ENCODE measurements at places on chromosomes 7 and 10.
A peak's percentile ranks its signal among the peaks of the same experiment; 100 is the strongest.

DNA sequence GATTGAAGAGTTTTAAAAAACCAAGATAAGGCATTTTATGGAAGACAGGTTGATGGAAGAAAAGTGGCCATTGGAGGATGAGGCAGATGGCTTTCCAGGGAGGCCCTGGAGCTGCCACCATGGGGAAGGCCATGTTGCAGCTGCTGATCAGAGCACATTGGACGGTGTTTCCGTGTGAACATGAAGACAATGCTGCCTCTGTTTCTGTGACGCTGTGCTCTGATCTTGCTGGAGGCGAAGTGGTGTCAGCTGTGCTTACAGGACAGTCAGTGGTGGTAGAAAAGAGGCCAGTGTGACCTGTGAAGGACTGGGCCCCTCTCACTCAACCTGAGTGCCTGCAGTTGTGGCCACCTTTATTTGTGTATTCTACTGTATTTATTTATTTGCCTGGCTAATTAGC is 132.9 kb downstream of the FAM204A start:
- no peak for DNase-seq

GRCh38 chr7:55423891-55424290 is 58.8 kb downstream of the LANCL2 start:
- DNase-seq: no peak

DNA sequence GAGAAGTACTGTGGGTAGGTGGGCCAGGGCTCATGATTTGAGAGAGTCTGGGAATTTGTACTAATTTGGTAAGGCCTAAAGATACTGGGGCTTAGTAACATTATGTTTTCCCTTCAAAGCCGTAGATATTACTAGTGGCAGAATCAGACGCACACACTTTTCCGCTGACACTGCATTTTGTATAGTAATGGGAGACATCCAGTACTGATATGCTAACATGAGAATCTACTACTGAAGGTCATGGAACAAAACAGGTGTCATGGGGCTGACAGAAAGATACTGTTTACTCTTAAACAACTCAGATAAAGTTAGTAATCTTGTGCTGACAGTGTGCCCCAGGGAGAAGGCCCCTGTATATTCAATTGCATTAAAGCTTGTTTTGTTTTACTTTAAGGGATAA is 11.1 kb upstream of the GIMAP7 start:
- DNase-seq: no peak

GRCh38 chr10:68099736-68100135 is 9.6 kb upstream of the MYPN start:
- no peak for DNase-seq

- no peak for DNase-seq
Observed at GRCh38 chr10:44849936-44850335, 61.2 kb upstream of the TMEM72 start.

- no peak for DNase-seq
Observed at GRCh38 chr10:10538326-10538725, 479.3 kb upstream of the CELF2 start.

- DNase-seq: no peak
Observed at GRCh38 chr10:47285381-47286115, 14.4 kb upstream of the GDF10 start.

- no peak for DNase-seq
Observed at GRCh38 chr7:83640240-83640639, 8.7 kb downstream of the SEMA3E start.

GRCh38 chr10:89210794-89211425 is 3.8 kb upstream of the CH25H start:
- no peak for DNase-seq

- DNase-seq: no peak
Observed at GRCh38 chr10:72847681-72848080, 45.9 kb upstream of the OIT3 start.

DNA sequence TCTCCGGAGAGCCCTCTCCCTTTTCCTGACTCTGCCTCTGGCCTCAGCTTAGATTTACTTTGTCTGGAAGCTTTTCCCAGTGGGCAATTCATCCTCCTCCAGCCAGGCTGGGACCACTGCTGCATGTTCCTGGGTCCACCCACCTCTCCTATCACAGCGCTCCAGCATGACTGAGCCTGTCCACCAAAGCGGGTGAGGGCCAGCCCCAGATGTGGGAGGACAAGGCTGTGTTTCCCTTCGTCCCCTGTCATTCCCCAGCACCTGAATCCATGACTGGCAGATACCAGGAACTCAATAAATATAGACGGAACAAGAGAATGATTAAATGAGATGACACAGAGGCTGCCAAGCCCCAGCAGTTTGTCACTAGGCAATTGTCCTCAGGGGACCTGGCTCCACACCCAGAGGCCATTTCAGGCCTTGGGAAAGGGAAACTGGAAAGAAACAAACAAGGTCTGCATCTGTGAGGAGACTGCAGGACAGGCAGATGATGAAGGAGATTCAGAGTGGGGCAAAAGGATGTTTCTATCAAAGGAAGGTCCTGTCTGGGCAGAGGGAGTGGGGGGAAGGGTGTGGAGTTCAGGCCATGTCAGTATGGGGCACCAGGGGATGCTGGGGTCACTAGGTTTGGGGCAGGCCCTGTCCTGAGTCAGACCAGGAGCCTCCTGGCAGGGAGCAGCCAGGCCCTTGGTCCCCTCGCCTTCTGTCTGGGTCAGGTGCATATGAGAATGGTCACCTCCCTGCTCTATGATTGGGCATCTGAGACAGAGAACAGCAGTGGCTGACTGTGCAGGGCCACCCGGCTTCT is 576.4 kb downstream of the GRID1 start:
- DNase-seq: no peak

GRCh38 chr7:155229548-155230168 is 68.0 kb upstream of the INSIG1 start:
- peak; percentile 5 for DNase-seq

DNA sequence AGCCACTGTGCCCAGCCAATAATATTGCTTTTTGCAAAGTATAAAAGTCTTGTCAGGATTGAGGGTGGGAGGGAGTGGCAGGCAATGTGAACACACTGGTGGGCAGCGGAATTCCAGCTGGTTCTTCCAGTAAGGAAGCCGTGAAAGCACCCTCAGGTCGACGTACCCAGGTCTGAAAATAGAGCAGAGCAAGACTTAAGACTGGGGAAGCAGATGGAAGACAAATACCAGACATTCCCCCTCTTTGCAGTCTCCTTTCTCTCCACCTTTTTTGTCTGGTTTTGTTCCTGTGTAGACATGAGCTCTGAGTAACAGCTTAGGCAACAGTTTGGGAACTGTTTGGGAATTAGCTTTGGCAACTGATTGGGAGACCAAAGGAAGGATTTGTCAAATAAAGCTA is 17.6 kb upstream of the CSTF2T start:
- DNase-seq: no peak

GRCh38 chr7:93015779-93016481 is 101.8 kb downstream of the SAMD9 start:
- DNase-seq: peak; percentile 39

DNA sequence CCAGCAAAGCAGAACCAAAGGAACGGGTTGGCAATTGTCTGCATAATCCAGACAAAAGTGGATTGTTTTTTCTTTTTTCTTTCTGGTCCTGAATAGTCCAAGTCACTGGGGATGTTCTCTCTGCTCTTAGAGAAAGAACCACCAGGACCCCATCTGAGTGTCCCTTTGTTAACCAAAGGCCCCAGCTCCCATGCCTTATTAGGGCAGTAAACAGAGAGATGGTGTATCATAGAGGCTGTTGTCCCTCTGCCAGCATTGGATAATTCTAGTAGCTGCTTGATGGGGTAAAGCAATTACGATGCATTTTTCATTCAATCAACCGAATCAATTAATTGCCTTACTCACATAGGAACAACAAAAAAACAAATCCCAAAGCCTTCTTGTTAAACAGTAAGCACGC is 213.0 kb downstream of the BUB3 start:
- no peak for DNase-seq

GRCh38 chr7:100141555-100141949 is 7.2 kb upstream of the LAMTOR4 start:
- DNase-seq: no peak

GRCh38 chr7:95669513-95669912 is 73.2 kb upstream of the PDK4 start:
- no peak for DNase-seq

DNA sequence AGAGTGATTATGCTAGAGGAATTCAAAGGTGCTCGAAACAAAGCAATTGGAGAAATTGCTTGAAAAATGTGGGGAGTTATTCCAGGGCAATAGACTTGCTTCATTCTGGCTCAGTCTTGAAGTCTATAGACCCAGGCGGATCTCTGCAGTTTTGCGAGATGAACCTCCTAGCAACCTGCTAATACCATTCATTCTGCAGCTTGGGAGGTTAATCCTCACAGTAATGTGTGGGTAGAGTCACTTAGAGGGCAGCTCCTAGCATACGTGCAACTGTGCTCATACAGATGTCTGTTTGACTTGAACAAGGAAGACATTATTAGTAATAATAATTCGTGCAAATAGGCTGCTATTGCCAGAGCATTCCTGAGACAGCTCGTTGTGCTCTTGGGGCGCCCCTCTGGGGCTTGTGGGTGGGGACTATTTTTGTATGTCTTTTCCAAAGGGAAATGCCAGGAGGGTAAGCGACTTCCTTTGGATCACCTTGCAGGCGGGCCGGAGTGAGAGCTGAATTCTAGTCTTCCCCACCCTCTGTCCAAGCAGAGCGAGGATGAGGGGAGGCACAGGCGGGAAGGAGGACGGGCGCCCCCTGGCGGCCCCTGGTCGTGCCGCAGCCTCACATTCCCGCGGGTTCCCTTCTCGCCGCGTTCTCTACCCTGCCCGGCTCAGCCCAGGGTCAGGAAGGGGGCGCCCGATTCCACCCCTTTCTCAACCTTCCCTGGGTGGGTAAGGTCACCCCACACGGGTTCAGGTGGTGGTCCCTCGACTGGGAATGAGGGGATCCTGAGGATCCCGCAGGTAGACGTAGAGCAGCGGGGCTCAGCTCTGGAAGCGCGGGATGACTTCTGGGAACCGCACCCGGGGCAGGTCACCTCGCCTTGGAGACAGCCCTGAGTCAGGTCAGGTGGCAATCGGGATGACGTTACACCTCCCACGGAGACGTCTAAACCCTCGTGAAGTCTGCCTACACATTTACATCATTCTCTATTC is 241.5 kb downstream of the PHTF2 start:
- no peak for DNase-seq
